Progenitor cell of endocrine pancreas (in vitro differentiated cells): ENCODE measurements at places on chromosomes 11 and 22.

DNA sequence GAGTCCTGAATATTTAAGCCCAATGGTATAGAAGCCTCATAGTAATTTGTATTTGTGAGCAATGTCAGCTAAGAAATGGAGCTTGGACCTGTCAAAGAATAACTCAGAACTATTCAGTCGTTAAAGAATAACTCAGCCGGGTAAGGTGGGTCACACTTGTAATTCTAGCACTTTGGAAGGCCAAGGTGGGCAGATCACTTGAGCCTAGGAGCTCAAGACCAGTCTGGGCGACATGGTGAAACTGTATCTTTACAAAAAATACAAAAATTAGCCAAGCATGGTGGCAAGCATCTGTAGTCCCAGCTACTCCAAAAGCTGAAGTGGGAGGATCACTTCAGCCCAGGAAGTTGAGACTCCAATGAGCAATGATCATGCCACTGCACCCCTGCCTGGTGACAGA is 1526.5 kb downstream of the LRRC4C start:
- no peak for DNase-seq

DNA sequence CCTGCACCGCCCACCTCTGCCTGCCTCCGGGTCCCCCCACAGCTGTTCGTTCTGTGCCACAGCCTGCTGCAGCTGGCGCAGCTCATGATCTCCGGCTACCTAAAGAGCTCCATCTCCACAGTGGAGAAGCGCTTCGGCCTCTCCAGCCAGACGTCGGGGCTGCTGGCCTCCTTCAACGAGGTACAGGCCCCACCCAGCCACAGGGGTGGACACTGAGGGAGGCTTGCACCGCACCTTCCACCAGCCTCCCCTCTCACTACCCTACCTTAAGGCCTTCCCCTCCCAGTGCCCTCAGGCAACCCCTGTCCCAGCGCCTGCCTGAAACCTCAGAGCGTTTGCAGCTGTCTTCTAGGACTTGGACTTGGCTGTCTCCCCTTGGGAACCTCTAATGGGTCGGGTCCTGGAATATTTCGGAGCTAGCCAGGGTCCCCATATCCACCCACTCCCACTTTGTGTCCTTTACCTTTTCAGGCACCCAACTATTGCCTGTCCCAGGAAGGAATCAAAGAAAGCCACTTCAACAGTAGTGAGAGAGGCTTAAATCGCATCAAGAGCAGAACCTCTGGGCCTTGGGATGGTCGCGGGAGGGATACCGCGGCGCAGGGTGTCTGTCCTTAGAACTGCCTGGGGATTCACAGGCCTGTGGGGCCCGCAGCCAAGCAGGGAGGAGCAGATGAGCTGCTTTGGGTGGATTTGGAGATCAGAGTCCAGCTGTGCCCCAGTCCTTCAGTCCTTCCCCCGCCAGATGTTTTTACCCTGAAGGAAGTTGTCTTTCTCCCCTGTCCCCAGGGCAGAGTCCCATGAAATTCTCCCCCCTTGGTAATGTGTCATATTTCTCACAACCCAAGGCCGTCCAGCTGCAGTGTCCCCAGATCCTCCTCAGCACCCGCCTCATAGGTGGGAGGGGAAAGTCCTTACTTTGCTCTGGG is 13.3 kb downstream of the SLCO2B1 start:
- no peak for DNase-seq

DNA sequence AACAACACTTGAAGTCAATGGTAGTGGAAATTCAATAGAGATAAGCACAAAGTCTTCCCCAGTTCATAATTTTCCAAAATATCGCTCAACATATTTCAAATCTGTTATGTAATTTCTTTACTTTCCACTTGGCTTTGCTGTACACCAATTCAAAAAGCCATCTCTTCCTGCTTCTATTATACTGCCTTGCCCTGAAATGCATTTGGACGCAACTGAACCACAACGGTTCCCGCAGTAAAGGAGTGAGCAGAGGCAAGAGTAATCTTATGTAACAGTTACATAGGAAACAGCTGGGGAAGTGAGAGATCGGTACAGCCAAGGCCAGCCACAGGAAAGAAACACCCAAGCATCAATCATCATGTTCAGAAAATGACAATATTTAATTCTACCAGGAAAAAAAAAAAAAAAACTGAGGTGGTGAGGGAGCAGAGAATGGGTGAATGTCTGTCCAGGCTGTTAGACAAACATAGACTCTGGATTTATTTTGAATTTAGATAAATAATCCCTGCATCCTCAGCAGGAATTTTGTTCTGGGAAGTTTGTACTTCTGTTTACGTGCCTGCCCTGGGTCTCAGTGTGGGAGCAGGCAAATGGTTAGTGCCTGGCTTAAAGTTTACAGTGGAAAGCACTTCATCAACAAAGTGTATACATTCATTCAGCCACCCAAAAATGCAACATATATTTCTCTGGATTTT is 392.2 kb downstream of the ETS1 start:
- DNase-seq: no peak

- DNase-seq: no peak
Measured at GRCh38 chr11:22467248-22467647, 129.1 kb downstream of the SLC17A6 start.
